ENCODE measurements at places on chromosomes 2 and 18.

DNA sequence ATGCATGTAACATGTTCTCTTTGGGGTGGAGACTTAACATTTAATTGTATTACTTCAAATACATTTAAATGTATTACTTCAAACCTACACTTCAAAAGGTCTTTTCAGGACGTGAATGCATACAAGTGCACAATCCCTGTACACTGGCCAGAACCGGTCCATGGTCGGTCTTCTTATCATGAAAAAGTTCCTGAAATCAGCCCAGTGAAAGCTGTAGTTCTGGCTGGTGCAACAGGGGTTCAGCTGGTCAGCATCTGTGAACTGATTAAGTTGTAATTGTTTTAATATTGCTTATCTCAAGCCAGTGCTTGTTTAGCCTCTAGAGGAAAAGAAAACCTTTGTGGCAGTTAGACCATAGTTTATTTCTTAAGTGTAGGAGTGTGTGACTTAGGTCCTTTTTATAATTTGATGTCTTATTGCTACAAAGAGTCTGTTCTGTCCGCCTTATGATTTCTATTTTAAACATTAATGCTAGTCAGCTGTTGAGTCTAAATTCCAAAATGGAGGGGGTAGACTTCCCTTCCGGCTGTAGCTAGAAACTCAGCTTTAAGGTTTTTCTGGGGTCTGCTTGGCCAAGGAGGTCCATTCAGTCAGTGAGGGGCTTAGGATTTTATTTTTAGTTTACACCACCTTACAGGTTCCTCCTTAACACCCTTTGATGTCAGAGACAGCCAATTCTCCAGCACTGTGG is 768 bp upstream of the CYBRD1 start:
- DNase-seq: no peak

DNA sequence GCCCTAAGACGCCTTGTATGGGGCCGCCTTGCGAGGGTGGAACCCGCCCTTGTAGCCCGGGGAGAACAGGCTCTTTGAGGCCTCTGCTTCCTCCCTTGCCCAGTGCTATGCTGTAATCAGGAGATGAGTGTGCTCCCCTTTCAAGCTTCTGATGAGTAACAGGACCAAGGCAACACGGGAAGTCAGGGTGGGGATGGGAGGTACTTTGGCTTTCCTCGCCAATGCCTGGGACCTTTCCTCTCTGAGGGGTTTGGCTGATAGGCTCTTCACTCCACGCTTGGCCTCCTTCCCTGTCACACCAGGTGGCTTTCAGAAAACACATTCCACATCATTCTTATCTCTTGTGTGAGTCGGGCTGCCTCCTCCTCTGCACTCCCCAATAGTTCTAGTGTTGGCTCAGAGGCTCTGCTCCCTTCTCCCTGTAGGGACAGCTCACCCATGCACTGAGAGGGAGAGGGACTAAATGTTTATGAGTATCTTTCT is 223.7 kb upstream of the TRIB2 start:
- peak; percentile 13 for DNase-seq

GRCh38 chr18:34039611-34040010 is 185.1 kb downstream of the NOL4 start:
- no peak for DNase-seq

DNA sequence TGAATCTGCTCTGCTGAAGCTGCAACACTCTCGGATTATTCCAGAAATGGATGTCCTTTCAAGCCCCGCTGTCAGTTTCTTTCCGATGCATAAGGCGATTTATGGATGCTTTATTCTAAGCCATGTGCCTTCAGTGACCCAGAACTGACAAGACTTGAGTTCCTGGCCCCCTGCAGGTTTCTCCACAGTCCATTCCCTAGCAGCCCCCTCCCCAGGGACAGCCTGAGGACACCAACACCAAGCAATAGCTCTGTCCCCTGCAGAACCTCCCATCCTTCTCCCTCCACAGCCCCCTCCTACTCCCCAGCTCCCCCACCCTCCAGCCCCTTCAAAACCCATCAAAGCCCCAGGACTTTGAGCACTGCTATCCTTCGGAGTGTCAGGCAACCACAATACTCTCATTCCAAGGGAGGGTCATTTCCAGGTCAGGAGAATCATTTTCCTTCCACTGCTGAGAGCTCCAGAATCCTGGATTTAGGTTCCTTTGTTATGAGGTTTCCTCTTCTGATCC is 24.6 kb upstream of the SPP2 start:
- DNase-seq: no peak

DNA sequence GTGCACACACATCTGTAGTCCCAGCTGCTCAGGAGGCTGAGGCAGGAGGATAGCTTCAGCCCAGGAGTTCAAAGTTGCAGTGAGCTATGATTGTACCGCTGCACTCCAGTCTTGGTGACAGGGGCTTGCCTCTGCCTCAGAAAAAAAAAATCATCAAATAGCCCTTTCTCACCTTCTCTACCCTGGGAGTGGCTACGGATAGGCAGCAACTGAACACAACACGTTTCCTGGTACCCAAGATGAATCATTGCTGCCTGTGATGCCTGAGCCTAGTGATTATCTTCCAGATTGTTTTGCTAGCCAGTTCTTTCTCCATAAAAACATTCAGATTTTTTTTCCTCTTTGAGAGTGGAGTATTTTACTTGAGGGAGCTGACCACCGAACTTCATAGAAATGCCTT is 13.5 kb downstream of the INPP4A start:
- DNase-seq: no peak

- DNase-seq: no peak
Observed at GRCh38 chr2:182435754-182436153, 8.9 kb upstream of the PDE1A start.
